ENCODE measurements at places on chromosomes 3 and 15.

GRCh38 chr15:58705105-58705504 lies 44.4 kb downstream of the ADAM10 start:
- DNase-seq: no peak

DNA sequence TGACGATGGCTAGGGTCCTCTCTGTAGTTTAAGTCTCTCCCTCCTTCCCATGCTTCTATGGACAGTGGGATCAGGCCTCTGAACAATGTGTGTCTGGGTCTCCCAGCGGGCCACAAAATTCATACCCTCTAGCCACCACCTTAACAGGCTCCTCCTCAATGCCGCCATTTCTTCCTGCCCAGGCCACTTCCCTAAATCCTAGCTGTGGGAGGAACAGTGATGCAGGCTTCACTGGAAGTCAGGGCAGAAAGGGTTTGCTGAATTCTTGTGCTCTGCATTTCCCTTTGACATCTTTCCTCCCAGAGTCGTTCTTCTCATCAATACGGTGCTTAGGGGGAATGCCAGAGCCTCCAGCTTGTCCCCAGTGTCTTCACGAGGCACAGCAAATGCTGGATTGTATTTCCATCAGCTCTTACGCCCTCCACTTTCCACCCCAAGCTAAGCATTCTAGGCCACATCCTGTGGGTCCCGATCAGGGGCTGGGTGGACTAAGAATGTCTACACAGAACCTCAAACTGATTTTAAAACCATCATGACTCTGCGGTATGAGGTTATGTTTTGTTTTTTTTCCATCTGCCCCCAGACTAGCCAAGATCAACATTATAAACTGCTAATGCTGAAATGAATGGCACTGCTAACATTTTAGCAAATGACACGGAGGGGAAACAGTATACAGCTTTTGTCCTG lies 11.9 kb upstream of the LDHAL6B start:
- DNase-seq: no peak

DNA sequence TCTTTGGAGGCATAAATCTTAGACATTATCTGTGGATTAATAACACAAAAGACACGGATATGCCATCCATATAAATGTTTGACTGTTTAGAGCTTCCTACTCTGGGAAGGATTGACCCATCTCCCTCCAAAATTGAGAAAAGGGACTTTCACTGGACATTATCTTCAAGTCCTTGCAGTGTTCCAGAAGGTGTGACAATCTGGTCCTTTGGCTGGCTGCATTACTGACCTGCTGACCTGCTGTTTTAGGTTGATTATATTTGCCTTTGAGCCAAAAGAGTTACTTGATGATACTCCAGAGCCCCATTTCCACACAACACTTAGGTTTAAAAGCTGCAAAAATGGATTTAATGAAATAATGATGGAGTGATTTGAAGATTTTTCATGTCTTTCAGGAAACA lies 504.6 kb downstream of the LPP start:
- DNase-seq: no peak

- DNase-seq: no peak
These were observed 23.5 kb upstream of the STIMATE start for GRCh38 chr3:52920841-52921240.

DNA sequence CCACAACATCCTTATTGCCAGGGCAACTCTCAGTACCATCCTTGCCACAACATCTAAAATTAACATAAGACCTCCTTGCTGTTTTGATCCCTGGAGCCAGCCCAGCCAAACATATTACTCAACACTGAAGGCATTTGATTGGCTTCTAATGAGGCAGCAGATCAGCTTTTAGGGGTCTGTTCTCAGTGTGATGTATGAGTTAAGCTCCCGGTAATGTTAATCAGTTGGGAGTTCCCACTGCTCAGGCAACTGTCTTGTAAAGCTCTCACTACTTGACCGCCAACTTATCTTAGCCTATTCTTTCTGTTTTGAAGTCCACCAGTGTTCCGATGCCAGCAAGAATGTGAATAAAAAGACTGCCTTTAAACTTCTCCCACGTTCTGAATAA lies 158.9 kb downstream of the FOXB1 start:
- DNase-seq: no peak

- no peak for DNase-seq
These were observed 102.4 kb downstream of the TMCO5A start for GRCh38 chr15:38036790-38037338.

Measured in T follicular helper cell (primary cell).